ENCODE measurements at places on chromosomes 3 and 15. TPM values are rescaled to one million over a fixed set of nuclear protein-coding genes. Genes with fewer than 3 reads are reported as not detected.

GRCh38 chr3:81554801-81555200 is 206.6 kb downstream of the GBE1 start:
- no peak for DNase-seq

- DNase-seq = no peak
These were observed 29.4 kb downstream of the DLG1 start for GRCh38 chr3:197269024-197269423.

DNA sequence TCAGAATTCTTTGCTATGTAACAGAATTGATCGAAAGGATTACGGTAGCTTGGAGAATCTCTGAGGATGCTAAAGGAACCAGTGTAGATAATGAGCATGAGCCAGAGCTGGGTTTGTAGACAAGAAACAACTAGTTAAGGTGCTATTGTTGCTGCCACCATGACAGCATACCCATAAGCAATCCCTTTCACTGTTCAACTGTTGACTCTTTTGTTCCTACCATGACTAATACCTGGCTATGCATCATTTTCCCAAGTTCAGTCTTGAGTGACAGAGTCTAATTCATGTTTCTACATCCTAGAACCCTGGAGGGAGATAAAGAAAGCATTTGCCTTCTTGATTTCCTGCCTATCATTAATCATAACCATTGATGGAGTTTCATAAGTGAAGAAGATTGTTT is 600.3 kb downstream of the OTOL1 start:
- DNase-seq = no peak

- DNase-seq = no peak
These were observed 221.7 kb upstream of the TBC1D5 start for GRCh38 chr3:17964108-17964507.

DNA sequence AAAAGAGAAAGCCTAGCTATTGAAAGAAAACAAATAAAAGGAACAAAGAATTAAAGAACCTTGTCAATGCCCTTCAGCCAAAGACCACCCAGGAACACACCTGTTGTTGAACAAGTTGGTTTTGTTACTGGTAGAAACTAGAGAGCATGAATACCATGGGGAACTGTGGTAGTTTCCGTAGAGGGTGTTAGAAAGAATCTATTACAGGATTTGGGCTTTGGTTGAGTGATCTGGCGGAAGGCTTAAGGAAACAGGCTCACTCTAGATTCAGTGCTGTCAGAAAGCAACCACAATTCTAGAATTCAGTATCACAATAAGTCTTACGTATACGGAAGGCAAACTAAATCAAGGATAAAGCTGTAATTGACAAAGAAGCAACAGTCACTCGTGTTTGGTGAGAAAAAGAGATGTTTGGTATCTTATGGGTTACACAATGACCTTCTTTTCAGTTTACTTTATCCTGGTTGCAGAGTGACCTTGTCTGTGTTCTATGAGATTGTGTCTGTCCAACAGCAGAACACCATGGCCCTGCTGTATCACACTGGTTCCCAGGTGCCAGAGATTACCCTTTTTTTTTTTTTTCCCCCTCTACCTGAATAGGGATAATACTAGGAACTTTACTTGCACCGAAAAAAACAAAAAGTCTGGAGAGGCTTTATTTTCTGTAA is 265.9 kb downstream of the SHQ1 start:
- no peak for DNase-seq

DNA sequence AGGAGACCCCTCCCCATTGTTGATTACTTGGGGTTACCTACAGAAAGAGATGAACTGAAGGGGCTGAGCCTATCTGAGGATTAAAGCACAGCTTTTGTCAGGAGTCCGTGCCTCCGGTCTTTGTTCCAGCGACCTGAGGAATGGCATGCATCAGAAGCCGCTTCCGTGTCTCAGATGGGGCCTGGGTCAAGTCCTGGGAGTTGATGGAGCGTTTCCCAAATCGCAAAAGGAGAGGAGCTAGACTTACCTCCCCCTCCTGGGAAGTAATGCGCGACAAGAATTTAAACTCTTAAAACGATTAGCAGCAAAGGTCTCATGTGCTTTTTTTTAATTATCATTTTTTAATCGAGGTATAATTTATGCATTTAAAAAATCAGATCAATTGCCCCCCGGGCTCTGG is 983 bp upstream of the ALDH1A3 start:
- no peak for DNase-seq

- no peak for DNase-seq
These were observed 42.8 kb upstream of the SECISBP2L start for GRCh38 chr15:49088996-49089395.

Gene DLEC1
- 0.75 TPM for polyA plus RNA-seq

Measured in left renal pelvis (tissue), 4 donors.